Bronchial smooth muscle cell (primary cell): ENCODE measurements at places on chromosomes 11 and 22. TPM values are rescaled to one million over a fixed set of nuclear protein-coding genes. Genes with fewer than 3 reads are reported as not detected.

Gene PKDREJ
- under 0.01 and 0.09 TPM in 2 replicates for total RNA-seq

Gene PDGFB
- total RNA-seq: 0.16 and 0.43 TPM in 2 replicates

Gene HORMAD2
- 0.16 TPM in 1 of 2 replicates, not detected in the other for total RNA-seq

Gene DMC1
- 6.9 and 8.0 TPM in 2 replicates for total RNA-seq

Gene CASP12
- 0.47 TPM in 1 of 2 replicates, not detected in the other for total RNA-seq

Gene APOL1
- 38.6 and 57.1 TPM in 2 replicates for total RNA-seq

Gene SUSD2
- 0.26 and 2.4 TPM in 2 replicates for total RNA-seq

Gene FIBIN
- total RNA-seq: 53.2 and 57.4 TPM in 2 replicates

Gene MUC6
- not detected in 2 replicates for total RNA-seq

Gene SORL1
- 0.26 and 0.63 TPM in 2 replicates for total RNA-seq

Gene AIFM3
- 1.1 and 1.4 TPM in 2 replicates for total RNA-seq

Gene IFT27
- 18.1 and 18.2 TPM in 2 replicates for total RNA-seq

Gene KLHDC7B
- total RNA-seq: 0.60 TPM in 1 of 2 replicates, not detected in the other

Gene GLB1L2
- 0.09 TPM in 1 of 2 replicates, not detected in the other for total RNA-seq

Gene OR8A1
- not detected in 2 replicates for total RNA-seq

Gene CARNS1
- total RNA-seq: 0.09 and 0.16 TPM in 2 replicates

Gene CYP2R1
- total RNA-seq: 6.3 and 7.2 TPM in 2 replicates

Gene NRGN
- 0.32 TPM in 1 of 2 replicates, not detected in the other for total RNA-seq

Gene TIMP3
- 220 and 367 TPM in 2 replicates for total RNA-seq

Gene OR52N4
- total RNA-seq: 0.17 TPM in 1 of 2 replicates, not detected in the other

Gene CNGA4
- 0.09 and 0.16 TPM in 2 replicates for total RNA-seq

Gene KDM4E
- under 0.01 TPM in 1 of 2 replicates, not detected in the other for total RNA-seq

Gene DAGLA
- 1.9 and 2.7 TPM in 2 replicates for total RNA-seq

Gene MRPL48
- 29.2 and 32.1 TPM in 2 replicates for total RNA-seq

Gene CWF19L2
- total RNA-seq: 11.1 and 12.8 TPM in 2 replicates

Gene RIN1
- 15.4 and 28.7 TPM in 2 replicates for total RNA-seq

Gene DEFB131B
- not detected in 2 replicates for total RNA-seq

Gene PPP2R1B
- total RNA-seq: 26.7 and 34.5 TPM in 2 replicates

Gene YAP1
- 115 and 123 TPM in 2 replicates for total RNA-seq

Gene C11orf91
- not detected in 2 replicates for total RNA-seq

Gene TMPRSS13
- total RNA-seq: not detected in 2 replicates

Gene P2RY2
- total RNA-seq: under 0.01 TPM in 1 of 2 replicates, not detected in the other

Gene OR52A1
- not detected in 2 replicates for total RNA-seq

Gene SLC17A6
- not detected in 2 replicates for total RNA-seq

Gene MRE11
- 6.0 and 7.1 TPM in 2 replicates for total RNA-seq

Gene SERPING1
- total RNA-seq: 5.5 and 7.6 TPM in 2 replicates

Gene MRGPRX3
- not detected in 2 replicates for total RNA-seq

Gene OR5I1
- total RNA-seq: not detected in 2 replicates

Gene GAB4
- total RNA-seq: not detected in 2 replicates

Gene HTR3A
- total RNA-seq: not detected in 2 replicates
